ENCODE measurements at places on chromosomes 6 and 20.

DNA sequence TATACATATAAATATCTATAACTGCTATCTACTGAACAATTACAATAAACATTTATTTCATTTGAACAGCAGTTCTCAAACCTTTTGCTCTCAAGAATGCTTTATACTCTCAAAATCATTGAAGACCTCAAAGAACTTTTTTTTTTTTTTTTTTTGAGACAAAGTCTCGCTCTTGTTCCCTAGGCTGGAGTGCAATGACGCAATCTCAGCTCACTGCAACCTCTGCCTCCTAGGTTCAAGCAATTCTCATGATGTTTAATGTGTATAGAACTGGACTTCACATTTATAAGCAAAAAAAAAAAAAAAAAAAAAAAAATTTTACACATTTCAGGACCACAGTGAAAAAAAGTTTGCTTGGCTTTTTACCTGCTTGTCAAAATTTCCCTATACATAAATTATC, 11.7 kb downstream of the UBE2V1 start:
- DNase-seq: no peak

DNA sequence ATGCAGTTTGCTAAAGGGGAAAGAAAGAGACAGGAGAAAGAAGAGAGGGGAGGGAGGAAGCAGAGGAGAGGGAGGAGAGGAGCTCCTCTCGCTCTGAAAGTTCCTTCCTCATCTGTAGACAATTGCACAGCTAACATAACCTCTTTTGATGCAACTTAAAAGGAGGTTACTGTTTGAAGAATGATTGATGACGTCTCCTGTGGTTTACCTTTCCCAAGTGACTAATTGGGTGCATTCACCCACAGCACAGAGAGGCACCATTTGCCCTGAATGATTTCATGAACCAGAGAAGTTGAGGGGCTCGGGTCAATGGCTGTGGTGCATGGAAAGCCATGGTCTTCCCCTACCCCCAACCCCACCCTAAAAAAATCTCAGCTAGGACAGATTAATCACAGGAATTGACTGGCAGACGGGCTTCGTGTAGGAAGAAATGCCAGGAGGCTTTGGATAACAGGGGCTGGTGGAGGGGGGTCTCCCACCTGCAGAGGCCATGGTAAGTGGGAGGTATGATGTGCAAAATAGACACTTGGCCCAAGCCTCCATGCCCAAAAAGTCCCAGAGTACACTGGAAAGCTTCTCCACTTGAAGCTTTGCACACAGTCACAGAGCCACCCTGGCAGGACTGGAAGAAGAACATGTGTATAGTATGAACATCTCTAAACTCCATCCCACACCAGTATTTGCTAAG, 213.7 kb downstream of the ANKRD60 start:
- no peak for DNase-seq

DNA sequence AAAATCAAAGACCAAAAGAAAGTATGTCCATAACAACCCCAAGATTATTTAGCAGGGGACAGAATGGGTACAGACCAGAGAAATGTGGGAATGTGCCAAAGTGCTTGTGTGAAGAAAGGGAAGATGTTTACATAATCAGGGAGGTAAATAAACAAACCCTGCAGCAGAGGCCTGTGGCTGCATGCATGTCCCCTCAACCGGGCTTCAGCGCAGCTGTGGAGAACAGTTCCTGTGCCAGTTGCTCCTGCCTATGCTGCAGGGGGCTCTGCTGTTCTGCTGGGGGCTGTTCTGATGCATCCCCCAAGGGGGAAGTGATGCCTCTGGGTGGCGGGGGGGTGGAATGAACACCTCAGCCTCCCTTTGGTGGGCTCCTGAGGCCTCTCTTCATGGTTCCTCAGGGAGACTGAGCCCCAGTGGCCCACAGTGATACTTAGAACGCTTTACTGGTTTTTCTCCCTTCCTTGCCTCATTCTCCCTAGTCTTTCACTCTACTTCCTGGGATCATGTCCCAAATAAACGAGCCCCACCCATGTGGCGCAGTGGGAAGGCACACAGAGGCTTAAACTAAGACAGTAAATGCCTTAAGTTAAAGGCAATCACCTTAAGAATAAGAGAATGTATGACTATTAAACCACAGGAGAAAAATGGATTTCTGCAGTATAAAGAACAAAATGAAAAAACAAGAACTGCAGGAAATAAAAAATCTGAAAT, 23.0 kb downstream of the RAB23 start:
- DNase-seq: no peak

- no peak for DNase-seq
Measured at GRCh38 chr6:2708456-2708855, 42.3 kb downstream of the MYLK4 start.

DNA sequence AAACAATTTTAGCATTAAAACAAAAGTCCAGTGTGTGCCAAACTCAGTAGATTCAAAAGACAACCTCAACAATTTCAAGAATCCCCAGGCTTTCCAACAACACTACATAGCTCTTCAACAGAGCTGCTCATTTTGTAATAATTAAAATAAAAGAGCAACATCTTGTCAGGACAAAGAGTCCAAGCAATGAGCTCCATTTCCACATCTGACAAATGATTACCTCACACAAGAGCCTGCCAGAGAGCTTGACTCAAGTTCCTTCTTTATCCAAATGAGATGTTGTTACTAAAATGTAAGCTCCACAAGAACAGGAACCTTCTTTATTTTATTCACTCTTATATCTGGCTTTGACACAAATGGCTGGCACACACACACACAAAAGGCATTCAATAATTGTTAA, 449.8 kb downstream of the HACE1 start:
- no peak for DNase-seq

DNA sequence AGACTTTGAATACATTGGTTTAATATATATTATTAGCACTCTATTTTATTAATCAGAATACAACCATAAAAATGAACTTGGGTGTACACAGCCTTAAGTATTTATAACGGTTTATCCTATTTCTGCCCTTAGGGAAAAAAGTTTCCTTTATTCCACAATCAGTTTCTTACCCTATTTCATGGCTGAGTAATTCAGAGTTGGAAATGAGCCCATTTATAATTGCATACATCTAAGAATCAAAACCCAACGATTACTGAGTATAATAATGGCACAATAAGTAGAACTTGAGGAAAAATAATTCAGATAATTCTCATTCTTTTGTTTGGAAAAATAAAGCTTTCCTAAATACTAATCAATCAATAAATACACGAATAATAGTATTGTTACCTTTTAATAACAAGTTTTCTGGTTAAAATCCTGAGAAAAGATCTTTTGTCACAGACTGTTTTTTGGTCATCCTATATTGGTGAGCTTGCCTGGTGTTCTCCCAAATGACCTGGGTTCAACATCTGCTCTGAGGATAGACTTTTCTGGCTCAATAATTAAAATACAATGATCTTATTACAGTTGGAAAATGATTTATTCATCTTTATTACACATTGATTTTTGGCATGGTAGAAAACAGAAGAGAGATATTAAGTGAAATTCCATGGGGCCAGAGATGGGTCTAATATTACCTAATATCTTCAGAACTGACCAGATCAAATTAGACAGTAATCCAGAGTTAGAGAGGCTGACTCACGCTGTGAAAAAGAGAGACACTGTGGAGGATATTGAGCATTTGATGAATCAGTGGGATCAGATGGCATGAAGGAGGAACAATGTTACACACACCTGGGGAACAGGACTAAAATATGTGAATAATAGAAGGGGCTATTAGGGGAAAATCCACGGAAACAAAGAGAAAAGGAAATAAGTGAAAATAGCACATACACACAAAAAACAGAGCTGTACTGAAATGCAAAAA, 162.1 kb upstream of the TBX18 start:
- DNase-seq: no peak

DNA sequence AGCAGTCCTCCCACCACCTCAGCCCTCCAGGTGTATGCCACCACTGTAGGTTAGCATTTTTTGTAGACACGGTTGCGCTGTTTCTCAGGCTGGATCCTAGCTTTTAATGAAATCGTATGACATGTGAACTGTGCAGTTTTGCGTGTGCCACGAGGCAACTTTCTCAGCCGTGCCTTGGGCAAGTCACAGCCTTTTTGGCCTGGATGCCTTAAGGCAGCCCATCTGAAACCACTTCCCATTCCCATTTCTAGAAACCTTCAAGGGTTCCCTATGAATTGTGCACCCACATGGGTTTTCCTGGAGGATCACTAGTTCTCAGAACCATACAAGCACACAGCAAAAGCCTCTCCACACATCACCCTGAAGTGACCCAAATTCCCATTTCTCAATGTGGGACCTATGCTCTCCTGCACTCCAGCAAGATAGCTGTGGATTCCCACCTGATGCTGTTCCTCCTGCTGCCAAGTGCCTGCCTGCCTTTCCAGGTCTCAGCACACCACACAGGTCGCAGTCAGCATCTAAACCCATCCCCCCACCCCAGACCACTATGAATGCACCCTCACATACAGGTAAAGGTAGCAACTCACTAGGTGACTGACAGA, 28.9 kb downstream of the SNX5 start:
- DNase-seq: no peak

GRCh38 chr6:43948527-43949485, 178.4 kb downstream of the MRPL14 start:
- DNase-seq: no peak

- DNase-seq: no peak
Measured at GRCh38 chr20:3248993-3249347, 10.0 kb upstream of the SLC4A11 start.

- DNase-seq: no peak
Measured at GRCh38 chr6:85496009-85496579, 46.2 kb downstream of the NT5E start.

DNA sequence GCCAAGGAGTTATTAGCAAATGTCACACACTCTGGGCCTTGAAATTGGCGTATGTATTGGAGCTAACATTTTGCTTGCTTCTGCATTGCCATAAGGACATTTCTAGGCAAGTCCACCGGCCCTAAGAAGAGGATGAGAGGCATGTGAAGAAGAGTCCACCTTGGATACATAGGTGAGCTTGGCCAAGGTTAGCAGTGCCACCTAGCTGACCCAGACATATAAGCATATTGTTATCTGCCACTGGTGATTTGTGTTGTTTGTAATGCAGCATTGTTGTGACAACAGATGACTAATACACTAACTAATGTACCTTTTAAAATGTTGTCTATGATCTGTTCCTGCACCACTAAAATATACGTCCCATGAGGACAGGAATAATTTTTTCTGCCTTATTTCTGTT, 24.8 kb upstream of the HLA-DQA2 start:
- no peak for DNase-seq

- DNase-seq: no peak
Measured at GRCh38 chr20:8875586-8875985, 193.3 kb upstream of the PLCB4 start.

DNA sequence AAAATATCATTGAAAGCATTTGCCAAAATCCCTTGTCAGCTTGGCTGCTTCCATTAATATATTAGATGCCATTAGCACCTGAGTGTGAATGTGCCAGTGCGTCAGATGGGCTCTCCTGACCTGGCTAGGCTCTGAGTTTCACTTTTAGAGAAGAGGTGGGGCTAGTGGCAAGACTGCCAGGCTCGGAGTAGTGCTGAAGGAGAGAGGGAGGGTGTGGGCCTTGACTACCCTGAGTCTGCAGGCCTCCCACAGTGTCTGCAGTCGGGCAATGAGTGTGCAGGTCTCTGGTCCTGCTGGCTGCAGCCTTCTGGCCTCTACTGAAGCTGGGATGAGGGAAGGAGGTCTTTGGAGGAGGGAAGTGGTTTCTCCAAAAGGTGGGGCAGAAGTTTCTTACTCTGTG, 34.6 kb upstream of the PNPLA1 start:
- no peak for DNase-seq

DNA sequence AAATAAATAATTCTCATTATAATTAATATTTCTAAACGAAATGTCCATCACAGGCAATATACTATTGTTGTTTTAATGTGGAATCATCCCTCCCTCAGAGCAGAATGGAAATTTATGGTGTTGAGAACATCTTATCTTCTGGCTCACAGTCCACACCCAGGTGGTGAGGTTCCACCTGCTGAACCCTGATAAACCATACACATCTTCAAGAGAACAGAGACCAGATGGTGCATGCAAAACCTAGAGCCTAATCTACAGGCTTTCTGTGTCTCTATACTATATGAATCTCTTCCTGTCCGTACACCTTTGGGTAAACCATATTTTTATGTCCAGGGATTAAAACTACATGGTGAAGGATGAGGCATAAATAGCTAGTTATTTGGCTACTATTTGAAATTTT, 52.3 kb upstream of the UFL1 start:
- DNase-seq: no peak

GRCh38 chr6:157045831-157046454, 268.8 kb downstream of the ARID1B start:
- DNase-seq: no peak

DNA sequence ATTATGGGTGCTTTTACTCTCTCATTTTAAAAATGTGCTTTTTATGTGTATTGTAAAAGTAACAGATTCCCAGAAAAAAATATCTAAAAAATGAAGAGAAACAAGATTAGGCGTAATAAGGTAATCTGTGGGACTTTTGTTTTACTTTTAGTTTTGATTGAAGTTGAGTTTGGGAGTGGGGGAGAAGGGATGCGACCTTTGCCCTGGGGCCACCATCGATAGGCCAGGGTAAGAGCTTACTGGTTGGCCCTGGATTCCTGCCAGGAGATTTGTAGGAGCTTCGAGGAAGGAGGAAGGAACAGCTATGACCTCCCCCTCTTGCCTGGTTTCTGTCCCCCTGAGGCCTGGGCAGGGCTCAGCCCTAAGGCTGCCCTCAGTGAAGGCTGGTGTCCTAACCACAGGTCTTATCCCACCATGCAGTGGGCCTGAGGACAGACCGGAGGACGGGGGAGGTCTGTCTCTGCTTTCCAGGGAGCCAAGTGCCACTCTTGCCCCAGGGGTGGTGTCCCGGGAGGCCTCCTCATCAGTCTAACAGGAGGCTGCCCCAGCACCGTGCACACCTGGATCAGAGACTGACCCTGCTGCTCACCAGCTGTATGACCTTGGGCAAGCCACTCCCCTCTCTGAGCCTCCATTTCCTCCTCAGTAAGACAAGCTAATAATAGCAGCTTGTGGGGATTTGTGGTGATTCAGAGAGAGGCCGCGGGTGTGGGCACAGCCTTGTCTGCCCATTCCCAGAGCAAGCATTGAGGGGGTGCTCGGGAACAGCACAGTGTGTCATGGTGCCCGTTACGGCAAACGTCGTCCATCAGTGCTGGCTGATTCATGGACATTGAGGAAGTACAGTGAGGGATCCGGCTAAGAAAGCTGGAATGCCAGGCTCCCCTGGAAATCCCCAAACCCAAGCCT, 21.2 kb downstream of the TGM2 start:
- DNase-seq: no peak

DNA sequence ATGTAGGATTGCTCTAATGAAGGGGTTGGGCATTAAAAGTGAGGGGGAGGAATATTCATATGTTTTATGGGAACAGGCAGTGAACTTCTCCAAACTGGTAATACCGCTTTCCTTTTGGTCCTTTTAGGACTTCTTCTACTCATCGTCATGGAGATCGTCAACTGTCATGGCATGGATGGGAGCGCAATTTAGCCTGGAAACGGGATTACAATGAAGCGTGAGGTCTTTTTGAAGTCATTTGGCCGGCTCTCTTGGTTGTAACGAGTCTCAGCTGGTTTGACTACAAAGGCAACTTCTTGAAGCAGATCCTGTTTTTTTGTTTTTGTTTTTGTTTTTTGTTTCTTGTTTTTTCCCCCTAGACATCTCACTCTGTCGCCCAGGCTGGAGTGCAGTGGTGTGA, 1.4 kb upstream of the HLA-E start:
- DNase-seq: no peak

GRCh38 chr6:1575210-1576041, 34.3 kb upstream of the FOXC1 start:
- DNase-seq: no peak

- DNase-seq: no peak
Measured at GRCh38 chr6:87016772-87017171, 78.1 kb downstream of the CGA start.

Data from T-helper 2 cell treated with Interferon-gamma antibody and Interleukin-4, amounts not matched to agents 5 μg/mL and 100 μg/mL, for 36 hours (primary cell).